ENCODE measurements at places on chromosomes 5 and 9.

GRCh38 chr5:56569076-56569475 lies 246.3 kb upstream of the MAP3K1 start:
- no peak for DNase-seq

DNA sequence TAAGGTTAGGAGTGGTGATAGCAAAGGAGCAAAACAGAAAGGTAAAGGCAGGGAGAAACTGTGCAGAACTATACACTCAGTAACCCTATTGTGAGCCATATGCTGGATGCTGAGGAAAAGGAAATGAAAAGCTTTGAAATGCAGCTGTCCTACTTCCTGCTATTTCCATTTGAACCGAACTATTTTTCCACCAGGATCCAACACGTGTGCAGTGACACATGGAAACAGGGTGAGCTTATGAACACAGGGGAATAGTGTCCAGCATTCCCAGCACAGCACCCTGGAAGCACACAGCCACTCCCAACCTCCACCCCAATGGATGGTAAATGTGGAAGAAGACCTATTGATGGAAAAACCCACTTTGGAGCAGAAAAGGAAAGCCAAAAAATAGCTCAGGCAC lies 69.0 kb upstream of the SLC12A2 start:
- DNase-seq, result no peak

- DNase-seq, result no peak
These were observed 368.7 kb downstream of the EFNA5 start for GRCh38 chr5:107301999-107302398.

DNA sequence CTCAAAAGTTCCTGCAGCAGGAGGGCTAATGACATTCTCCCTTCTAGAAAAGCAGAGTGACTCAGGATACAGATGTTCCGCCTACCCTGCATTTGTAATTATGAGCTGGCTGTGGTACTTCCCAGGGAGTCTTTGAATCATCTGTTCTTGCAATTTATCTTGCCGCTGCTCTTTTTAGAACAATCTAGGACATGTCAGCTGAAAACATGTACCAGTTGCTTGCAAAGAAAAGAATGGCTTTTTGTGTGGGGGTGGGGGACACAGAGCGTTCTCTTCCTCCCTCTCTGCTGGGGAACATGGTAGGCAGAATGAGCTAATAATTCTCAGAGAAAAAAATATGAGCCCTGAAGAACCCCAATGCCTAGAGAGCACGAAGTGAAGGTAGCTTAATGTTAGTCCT lies 51.7 kb upstream of the TUT7 start:
- no peak for DNase-seq

All from hematopoietic multipotent progenitor cell treated with erythropoietin and hydrocortisone succinate and interleukin-3 and kit ligand, for 17 days (in vitro differentiated cells).